NCI-H1930 (cell line): ENCODE measurements at places on chromosomes 4 and X.

DNA sequence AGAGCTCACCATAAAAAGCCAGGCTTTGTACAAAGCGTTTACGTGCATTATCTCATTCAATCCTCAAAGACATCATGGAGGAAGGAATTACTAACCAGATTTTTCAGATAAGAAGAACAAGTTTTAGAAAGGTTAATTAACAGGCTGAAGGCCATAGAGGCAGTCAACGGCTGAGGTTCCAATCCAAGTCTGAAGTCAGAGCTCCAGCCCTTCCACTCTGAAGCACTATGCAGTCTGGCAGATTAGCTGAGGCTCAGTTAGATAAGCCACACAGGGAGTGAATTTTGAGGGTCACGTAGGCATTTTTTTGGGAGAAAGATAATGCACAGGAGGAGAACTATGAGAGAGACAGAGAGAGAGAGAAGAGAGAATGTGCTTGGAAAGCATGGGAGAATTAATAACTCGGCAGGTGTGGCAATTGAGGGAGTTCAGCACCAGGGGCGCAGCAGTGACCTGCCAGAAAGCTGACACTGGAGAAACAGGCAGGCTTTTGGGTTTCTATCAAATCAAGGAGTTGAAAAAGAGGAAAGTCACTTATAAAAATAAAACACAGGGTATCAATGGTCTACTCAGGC, 116.5 kb upstream of the NAP1L5 start:
- DNase-seq = no peak

DNA sequence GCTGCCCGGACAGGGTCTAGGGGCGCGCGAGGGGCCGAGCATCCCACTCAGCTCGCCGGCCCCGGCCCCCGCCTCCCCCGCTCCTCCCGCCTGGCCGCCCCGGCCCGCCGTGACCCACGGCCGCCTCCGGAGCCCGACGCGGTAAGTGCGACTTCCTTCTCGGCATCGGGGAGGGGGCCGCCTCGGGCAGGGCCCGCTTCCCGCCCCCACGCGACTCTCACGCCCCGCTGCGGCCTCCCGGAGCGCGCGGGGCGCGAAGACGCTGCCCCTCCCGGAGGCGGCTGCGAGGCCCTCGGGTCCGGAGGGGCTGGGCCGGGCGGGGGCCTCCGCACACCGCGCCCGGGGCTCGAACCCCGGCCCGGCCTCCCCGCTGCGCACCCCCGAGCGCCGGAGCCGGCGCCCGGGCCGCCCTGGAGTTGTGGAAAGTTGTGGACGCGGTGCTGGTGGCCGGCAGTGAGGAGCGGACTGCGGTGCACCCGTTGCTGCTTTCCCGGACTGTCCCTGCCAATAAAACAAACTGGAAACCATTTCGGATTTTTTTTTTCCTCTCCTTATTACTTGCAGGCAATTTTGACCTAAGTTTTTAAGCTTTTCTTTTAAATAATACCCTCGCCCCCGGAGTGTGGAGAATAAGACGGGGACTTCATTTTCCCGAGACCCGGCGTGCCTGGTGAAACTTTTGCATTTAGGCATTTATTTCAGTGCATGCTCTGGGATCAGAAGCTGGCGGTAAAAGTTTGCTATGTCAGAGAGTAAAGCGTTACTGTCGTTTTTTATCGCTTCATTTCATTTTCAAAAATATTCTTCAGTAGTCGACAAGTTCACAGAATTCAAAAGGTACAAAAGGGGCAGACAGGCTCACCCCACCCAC, 13.0 kb upstream of the TMEM156 start:
- no peak for DNase-seq

- no peak for DNase-seq
Measured at GRCh38 chr4:25687773-25688172, 32.1 kb downstream of the SLC34A2 start.

GRCh38 chrX:104695593-104695992, 129.6 kb downstream of the IL1RAPL2 start:
- DNase-seq = no peak

DNA sequence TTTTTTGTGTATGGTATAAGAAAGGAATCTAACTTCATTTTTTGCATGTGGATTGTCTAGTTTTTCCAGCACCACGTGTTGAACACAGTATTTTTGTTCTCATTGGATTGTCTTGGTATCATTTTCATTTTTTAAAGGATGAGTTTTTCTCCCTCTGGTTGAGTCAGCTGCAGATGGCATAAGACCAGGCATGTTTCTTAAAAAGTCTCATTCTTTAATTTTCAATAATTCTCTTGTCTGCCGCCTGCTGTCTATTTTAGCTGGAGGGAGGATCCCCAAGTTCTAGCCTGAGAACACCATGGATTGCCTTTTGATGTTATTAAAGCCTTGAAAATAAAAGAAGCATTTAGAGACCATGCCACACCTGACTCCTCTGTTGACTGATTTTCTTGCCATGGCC, 263.8 kb downstream of the ARHGAP24 start:
- DNase-seq = no peak

DNA sequence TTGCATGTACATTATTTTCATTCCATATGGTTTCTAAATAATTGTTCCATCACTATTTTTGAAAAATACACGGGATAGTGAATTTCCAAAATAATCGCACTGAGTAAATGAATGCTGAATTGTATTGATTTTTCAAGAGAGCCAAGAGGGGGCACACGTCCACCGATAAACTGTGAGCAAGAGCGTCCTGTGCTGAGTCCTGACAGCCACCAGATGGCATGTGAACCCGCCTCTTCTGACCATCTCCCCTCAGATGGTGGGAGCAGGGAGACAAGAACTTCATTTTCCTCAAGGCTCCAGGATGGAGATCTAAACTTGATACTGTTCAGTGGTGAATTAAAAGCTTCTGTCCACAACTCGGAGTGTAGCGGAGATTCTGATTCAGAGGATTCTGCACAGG, 30.6 kb upstream of the IL9R start:
- DNase-seq = peak; percentile 38

DNA sequence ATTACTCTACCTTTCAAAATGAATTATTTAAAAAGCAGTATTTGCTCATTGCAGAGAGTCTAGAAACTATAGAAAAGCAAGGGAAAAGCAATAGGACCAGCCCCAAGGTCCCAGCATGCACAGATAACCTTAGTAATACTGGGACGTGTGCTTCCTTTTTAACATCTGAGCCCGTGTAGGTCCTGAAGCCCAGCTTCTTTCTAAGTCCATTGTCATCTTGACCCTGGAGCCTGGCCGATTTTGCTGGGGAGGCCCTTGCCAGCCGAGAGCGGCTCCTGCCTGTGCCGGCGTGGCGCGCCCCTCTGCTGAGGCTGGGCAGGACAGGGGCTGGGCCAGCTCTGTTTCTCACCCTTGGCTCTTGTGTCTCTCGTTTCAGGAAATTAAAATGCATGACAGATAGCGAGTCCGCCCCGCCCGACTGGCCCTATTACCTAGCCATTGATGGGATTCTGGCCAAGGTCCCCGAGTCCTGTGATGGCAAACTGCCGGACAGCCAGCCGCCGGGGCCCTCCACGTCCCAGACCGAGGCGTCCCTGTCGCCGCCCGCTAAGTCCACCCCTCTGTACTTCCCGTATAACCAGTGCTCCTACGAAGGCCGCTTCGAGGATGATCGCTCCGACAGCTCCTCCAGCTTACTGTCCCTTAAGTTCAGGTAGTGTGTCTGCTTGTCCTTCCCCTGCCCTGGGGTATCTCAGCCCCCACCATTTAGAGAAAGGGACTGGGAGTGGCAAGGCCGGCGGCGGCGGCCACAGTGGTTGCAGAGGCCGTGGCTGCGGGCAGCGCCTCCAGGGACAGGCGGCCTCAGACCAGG, 4.1 kb downstream of the MSANTD1 start:
- no peak for DNase-seq

DNA sequence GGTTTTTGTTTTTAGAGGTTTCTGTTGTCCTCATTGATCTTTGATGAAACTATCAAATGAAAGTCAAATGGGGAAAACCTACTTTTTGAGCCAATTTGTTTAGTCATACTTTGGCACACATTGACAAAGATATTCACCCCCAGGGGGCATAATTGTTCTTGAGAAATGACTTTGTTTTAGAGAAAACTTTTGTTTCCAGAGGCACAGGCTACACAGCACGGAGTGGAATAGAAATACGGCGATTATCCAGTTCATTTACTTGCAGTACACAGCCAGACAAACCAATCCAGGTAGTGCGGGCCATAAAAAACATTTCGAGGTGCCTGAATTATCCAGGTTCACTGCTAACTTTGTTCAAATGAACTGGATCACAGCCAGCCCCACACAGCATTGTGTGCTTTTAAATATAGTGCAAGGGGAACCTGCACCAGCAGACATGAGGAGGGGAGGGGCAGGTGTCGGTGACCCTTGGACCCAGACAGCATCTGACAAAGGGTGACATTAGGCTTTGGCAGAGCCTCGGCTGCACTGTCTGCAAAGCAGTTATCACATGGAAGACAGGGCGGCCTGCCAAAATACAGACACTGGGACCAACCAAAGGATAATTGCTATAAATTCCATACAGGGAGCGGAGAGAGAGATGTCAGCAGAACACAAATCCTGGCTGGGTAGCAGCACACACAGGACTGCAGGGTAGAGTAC, 179.6 kb upstream of the NOCT start:
- DNase-seq = no peak

GRCh38 chr4:7524843-7525242, 90.1 kb upstream of the PSAPL1 start:
- DNase-seq = no peak

DNA sequence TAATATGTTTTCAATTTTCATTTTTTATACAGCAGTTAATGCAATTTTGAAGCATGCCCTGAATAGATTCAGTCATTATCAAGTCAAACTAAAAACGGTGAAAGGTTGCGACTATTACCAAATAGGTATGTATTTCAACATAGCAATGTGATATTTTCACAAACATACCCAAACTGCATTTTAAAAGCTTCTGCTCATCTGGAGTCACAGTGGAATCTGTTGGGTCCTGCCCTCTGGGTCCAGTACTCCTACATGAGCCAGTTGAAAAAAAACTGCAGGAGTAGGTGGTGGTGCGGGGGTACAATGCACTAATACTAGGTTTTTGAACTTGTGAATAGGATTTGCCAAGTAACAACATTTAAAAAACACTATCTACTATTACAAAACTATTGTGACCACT, 938 bp downstream of the GPR34 start:
- DNase-seq = no peak

DNA sequence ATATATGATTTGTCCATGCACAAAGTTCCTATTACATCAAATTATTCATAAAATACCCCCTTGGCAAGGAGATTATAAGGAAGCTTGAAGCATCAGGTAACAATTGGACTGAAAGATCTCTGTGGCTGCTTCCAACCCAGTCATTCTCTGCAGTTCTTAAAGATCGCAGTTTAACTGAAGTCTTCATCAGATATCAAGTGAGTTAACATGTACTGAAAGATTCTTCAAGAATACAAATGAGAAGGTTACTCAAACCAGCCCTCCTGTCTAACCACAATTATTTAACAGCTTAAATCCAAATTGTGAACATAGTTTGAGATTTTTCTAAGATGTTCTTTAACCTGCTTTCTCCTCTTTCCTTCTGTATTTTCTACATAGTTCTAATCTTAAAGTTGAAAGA, 56.1 kb downstream of the SLC10A7 start:
- DNase-seq = no peak

GRCh38 chr4:105014234-105014633, 132.4 kb upstream of the TET2 start:
- DNase-seq = no peak

- no peak for DNase-seq
Measured at GRCh38 chrX:153411255-153411987, at the start of gene ZFP92. Gene ZFP92, plus strand, starts transcription at chrX:153411472. Its CDS starts 6,851 bp downstream, at chrX:153418323.

DNA sequence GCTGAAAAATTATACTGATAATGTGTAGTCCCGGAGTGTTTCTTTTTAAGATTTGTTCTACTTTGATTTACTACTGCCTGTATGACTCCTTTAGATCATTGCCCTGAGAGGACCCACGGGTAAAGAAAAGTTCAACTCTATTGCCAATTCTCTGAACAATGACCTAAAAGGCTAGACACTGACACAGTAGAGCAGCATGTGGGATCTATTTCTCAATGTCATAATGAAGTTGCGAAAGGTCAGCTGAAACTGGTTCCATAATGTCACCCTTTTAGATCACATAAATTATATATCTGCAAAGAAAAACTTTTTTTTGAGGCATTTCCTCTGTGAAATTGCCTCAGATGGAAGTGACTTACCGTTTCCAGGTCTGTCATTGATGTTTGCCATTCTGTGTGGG, 67.4 kb downstream of the GLRB start:
- DNase-seq = no peak

GRCh38 chr4:87469390-87469789, 47.0 kb downstream of the NUDT9 start:
- no peak for DNase-seq

DNA sequence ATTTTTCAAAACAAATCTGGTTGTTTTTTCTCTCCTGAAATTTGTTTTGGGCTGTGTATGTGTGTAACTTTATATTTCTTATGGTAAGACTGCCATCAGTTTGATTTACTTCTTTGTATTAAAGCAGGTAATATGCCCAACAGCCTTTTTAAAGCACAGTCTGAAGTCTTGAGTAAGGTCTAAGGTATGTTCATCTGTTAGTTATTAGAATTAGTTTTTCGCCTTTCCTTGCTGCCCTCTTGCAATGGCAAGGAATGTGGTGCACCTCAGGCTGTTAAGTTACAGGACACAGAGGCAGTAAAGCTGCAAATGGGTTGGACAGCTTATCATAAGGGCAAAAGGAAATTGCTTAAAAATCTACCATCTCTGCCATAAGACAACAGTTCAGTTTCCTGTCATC, 71.8 kb downstream of the METTL14 start:
- DNase-seq = no peak

GRCh38 chr4:128461291-128462102, 173.9 kb upstream of the PGRMC2 start:
- no peak for DNase-seq

DNA sequence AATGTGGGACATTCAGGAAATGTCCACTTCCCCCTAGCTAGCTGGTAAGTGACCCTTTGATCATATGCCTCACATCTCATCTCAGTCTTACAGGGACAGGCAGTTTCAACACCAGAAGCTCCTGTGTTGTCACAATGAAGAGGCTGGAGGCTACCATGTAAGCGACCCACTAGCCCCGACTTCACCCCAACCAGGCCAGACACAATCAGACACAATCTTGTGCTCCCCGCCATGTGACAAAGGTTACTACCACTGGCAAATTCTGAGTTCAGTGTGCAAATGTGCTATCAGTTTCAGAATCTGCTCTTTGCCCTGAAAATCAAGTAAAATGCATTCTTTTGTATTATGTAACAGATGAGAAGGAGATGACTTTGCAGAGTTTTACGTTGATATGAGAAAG, 56.9 kb upstream of the STS start:
- no peak for DNase-seq

- no peak for DNase-seq
Measured at GRCh38 chr4:24551492-24552289, 32.7 kb downstream of the DHX15 start.

GRCh38 chr4:186003746-186004145, 65.2 kb upstream of the TLR3 start:
- no peak for DNase-seq
